ENCODE measurements at places on chromosomes 3 and 15. TPM values are rescaled to one million over a fixed set of nuclear protein-coding genes. Genes with fewer than 3 reads are reported as not detected.

The RTP1 gene
- not detected for total RNA-seq

The PPP2R3A gene
- 17.3 TPM for total RNA-seq

The GASK1A gene
- 0.10 TPM for total RNA-seq

The CRABP1 gene
- total RNA-seq = not detected

The ZNF654 gene
- 15.0 TPM for total RNA-seq

The GOLGA6A gene
- total RNA-seq = not detected

The ATP8B4 gene
- total RNA-seq = 0.29 TPM

The EAF1 gene
- total RNA-seq = 41.2 TPM

The MCF2L2 gene
- 1.2 TPM for total RNA-seq

The ABI3BP gene
- total RNA-seq = 44.4 TPM

The CSPG5 gene
- total RNA-seq = 0.67 TPM

Data from vein endothelial cell (primary cell).